ENCODE measurements at places on chromosomes 4 and X.

- DNase-seq = no peak
Observed at GRCh38 chr4:188117631-188118324, 8.4 kb upstream of the TRIML2 start.

- DNase-seq = peak; percentile 85
Observed at GRCh38 chrX:69285881-69286564, 120.8 kb upstream of the PJA1 start.

DNA sequence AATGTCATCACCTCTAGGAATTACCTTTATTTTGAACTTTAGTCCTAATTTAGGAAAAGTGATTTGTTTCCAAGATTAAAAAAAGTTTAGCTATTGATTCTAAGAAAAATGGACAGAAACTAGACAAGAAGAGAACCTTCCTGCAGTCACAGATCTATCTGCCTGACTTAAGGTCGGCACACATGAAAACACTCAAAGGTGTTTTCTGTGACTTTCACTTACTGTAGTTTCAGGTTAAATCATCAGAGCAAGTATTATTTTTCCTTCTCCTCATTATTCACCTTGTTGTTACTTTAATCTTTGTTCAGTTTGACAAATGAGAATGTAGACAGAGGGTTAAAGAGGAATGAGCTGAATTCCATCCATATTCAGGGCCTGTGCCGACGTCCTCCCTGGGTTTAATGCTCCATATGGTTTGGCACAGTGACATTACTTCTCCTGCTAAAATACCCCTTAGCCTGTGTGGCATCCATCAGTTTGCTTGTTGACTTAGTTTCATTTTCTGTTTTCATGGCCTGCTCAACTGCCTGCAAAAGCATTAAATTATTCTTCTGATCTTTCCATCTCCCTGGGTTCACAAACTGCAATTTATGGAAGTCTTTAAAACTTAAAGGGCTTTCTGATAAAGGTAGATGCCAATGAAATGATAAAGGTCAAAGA lies 352.7 kb downstream of the NKX6-1 start:
- DNase-seq = no peak

DNA sequence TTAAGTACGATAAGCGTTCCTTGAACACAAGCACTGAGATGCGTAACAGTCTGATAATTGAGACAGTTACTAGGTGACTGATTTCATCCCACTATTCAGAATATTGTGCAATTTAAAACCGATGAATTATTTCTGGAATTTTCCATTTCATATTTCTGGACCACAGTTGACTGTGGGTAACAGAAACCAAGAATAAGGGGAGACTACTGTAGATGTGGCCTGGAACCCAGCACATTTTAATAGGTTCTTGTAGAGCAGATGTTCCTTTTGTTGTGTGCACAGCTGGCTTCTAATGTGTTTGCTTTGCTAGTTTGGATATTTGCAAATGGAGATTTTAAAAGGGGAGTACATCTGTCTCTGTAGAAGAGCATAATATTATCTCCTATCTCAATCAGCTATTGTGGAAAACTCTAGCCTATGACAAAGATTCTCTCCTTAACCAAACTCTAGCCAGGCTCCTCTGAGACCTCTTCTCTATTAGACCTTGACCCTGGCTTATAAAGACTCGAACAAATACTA lies 16.4 kb downstream of the NAAA start:
- DNase-seq = no peak

Measured in left lung (tissue), 14 donors.